ENCODE measurements at places on chromosomes 6 and 20. TPM values are rescaled to one million over a fixed set of nuclear protein-coding genes. Genes with fewer than 3 reads are reported as not detected.

- no peak overlapping the region for H3K4me3 ChIP-seq
- no peaks in the 10 kb centered on the region for H3K27me3 ChIP-seq
- DNase-seq, result no peak
- no peak overlapping the region for H3K27ac ChIP-seq
- no peaks in the 10 kb centered on the region for H3K36me3 ChIP-seq
These were observed 494.8 kb upstream of the SOX4 start for GRCh38 chr6:21098744-21099143.

GRCh38 chr6:15400572-15401004 is 154.7 kb downstream of the JARID2 start:
- peaks cover 45% of the 10 kb centered on the region for H3K4me1 ChIP-seq
- H3K4me3 ChIP-seq, result no peak overlapping the region
- no peak for DNase-seq
- H3K27me3 ChIP-seq, result no peaks in the 10 kb centered on the region

- peaks cover 50% of the 10 kb centered on the region for H3K27me3 ChIP-seq
- H3K4me3 ChIP-seq, result no peak overlapping the region
- no peaks in the 10 kb centered on the region for H3K4me1 ChIP-seq
- H3K27ac ChIP-seq, result no peak overlapping the region
These were observed 48.1 kb upstream of the AFDN start for GRCh38 chr6:167778497-167779128.

PACRG gene
- not detected for total RNA-seq

DNA sequence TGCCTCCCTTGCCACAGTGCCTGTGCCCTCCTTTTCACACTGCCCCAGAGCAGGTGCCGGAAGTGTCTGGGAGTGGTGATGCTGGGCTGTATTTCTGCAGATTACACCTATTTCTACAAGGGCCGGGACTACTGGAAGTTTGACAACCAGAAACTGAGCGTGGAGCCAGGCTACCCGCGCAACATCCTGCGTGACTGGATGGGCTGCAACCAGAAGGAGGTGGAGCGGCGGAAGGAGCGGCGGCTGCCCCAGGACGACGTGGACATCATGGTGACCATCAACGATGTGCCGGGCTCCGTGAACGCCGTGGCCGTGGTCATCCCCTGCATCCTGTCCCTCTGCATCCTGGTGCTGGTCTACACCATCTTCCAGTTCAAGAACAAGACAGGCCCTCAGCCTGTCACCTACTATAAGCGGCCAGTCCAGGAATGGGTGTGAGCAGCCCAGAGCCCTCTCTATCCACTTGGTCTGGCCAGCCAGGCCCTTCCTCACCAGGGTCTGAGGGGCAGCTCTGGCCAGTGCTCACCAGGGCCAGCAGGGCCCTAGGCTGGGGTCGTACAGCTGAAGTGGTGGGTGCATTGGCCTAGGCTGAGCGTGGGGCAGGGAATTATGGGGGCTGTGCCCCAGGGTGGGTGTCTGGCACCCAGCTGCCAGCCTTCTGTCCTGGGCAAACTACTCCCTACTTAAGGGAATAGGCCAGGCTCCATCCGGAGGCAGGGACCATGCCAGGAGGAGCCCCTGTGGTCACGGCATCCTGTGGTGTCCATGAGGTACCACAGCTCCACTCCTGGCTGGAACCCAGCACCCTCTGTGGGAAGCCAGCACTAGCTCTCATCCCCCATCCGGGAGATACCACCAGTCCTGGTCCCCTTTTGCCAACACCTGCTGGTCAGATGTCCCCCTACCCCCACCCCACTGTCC is 3.5 kb downstream of the MMP24OS start:
- H3K4me1 ChIP-seq, result peaks cover 18% of the 10 kb centered on the region
- DNase-seq, result no peak
- H3K27ac ChIP-seq, result no peak overlapping the region
- H3K36me3 ChIP-seq, result peaks cover 34% of the 10 kb centered on the region

DNA sequence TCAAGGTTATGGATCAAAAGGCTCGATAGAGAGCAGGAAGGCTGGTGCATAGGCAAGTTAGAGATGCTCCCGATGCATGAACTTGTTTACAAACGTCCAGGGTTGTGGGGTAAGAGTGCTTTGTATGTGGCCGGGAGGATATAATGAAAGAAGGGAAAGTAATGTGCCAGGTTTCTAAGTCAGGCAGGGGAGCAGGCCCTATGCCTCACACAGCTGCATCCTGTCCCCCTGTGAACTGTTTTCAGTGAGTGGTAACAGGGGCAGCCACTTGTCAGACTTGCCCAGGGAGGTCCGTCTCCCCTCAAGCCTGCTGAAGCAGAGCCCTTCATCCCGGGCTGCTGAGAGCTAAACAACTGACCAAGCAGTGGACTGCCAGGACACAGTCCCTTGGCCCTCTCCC is 19.4 kb downstream of the KCNK5 start:
- H3K27me3 ChIP-seq, result no peaks in the 10 kb centered on the region
- H3K27ac ChIP-seq, result no peak overlapping the region
- peaks cover 18% of the 10 kb centered on the region for H3K4me1 ChIP-seq
- H3K4me3 ChIP-seq, result no peak overlapping the region

ID1 gene
- total RNA-seq, result 38.4 TPM

DNA sequence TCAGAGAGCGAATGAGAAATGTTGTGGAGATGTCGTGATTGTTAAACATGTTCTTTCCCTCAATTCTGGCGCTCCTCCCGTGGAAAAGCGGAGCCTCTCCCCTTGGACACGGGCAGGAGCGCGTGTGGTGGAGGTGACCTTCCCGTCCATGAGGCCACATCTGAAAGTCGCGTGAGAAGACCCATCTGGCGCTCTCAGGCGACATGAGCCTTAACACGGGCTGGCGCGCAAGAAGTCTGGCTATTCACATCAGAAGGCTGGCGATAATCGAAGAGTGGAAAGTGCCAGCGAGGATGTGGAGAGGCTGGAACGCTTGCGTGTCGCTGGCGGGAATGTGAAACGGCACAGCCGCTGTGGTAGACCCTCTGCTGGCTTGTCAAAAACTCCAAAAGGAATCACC is 341.3 kb downstream of the ZFAND3 start:
- DNase-seq, result no peak
- peaks cover 8% of the 10 kb centered on the region for H3K36me3 ChIP-seq
- no peak overlapping the region for H3K27ac ChIP-seq
- no peaks in the 10 kb centered on the region for H3K27me3 ChIP-seq

DNA sequence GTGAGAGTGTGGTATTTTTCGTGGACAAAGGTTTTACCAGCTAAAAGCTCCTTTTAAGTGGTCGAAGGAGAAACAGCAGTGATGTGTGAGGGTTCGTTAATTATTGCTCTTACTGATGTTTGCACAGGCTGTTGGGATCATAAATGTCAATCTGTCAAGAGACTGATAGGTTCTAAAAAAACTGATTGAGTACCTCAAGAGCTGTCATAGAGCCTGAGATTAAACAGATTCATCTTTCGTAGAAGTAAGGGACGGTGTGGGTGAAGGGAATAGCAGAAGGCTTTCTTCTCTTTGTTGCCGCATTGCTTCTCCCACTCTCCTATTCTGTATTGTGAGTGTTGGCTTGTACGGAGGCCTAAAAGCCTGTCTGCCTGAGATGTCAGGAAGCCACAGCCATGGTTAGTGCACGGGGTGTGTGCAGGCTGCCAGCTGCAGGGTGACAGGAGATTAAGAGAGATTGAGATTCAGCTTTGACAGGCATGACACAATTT is 291.0 kb downstream of the ZFAND3 start:
- H3K4me1 ChIP-seq, result peaks cover 13% of the 10 kb centered on the region
- no peaks in the 10 kb centered on the region for H3K27me3 ChIP-seq
- H3K27ac ChIP-seq, result no peak overlapping the region
- peaks cover 10% of the 10 kb centered on the region for H3K36me3 ChIP-seq
- no peak for DNase-seq
- no peak overlapping the region for H3K4me3 ChIP-seq

PTCRA gene
- total RNA-seq, result not detected

DNA sequence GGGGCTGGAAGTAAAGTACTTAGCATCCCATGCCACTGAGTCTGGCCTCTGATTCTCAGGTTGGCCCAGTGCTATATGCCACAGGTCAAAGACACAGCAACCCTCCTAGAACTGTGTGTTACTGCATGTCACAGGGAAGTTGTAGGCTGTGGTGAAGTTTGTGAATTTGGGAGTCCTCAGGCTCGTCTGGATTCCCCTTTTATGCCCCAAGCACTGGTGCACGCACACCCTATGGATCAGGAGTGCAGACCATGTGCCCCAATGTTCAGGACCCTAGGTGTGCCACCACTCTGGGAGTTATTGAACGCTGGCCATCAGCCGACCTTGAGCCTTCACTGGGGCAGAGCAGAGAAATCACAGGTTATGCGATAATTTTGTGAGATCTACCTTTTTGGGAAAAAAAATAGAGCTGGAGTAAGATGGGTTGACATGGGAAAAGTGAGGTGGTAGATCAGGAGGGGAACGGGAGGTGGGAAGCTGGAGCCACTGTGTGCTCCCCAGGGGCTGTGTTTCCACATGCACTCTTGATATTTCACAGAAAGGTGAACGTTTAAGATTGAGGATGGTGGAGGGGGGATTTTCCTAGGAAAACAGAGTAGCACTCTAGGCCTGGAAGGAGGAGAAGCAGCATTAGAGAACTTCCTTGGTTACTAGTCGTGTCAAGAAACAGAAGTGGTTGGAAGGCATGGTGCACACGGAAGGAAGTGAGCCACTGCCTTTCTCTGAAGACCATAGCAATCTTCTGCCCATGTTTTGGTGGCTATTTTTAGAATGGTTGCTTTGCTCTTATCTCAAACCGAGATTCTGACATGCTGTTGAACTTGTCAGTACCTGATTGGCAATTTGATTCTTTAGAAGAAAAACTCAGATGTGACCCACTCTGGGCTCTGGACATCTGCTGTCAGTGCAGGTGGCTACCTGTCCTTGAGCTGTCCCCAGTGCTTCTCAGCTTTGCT is 44.1 kb downstream of the DUSP22 start:
- no peaks in the 10 kb centered on the region for H3K4me1 ChIP-seq
- DNase-seq, result no peak
- H3K4me3 ChIP-seq, result no peak overlapping the region
- H3K27ac ChIP-seq, result no peak overlapping the region
- no peaks in the 10 kb centered on the region for H3K36me3 ChIP-seq

- no peak overlapping the region for H3K4me3 ChIP-seq
- no peaks in the 10 kb centered on the region for H3K27me3 ChIP-seq
- H3K27ac ChIP-seq, result no peak overlapping the region
- peaks cover 12% of the 10 kb centered on the region for H3K4me1 ChIP-seq
- H3K36me3 ChIP-seq, result peaks cover 46% of the 10 kb centered on the region
- no peak for DNase-seq
These were observed 15.6 kb downstream of the RMND1 start for GRCh38 chr6:151436300-151436699.

GRCh38 chr6:32081168-32081990 is 27.8 kb downstream of the TNXB start:
- no peaks in the 10 kb centered on the region for H3K27me3 ChIP-seq
- H3K4me3 ChIP-seq, result peak overlapping the region; percentile 62
- peaks cover 55% of the 10 kb centered on the region for H3K4me1 ChIP-seq
- H3K27ac ChIP-seq, result peak overlapping the region; percentile 77
- DNase-seq, result peak; percentile 81

DNA sequence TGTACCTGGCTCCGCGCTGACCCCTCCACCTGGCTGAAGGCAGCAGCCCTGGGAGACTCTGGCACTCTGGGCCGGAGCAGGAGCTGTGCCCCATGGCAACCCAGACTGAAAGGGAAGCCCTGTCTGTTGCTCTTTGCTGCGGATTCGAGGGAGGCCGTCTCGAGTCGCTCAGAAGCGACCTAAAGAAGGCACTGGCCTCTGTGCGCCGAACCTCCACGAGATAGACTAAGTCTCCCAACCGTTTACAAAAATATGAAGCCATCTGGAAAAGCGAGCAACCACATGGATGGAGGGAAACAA is 10.5 kb upstream of the TBX18 start:
- H3K27me3 ChIP-seq, result no peaks in the 10 kb centered on the region
- H3K36me3 ChIP-seq, result no peaks in the 10 kb centered on the region
- peaks cover 22% of the 10 kb centered on the region for H3K4me1 ChIP-seq
- H3K4me3 ChIP-seq, result no peak overlapping the region
- H3K27ac ChIP-seq, result no peak overlapping the region
- DNase-seq, result no peak

- no peak for DNase-seq
- no peak overlapping the region for H3K4me3 ChIP-seq
- no peaks in the 10 kb centered on the region for H3K36me3 ChIP-seq
- H3K27ac ChIP-seq, result no peak overlapping the region
These were observed 183.1 kb upstream of the RALGAPA2 start for GRCh38 chr20:20895537-20895936.

DNA sequence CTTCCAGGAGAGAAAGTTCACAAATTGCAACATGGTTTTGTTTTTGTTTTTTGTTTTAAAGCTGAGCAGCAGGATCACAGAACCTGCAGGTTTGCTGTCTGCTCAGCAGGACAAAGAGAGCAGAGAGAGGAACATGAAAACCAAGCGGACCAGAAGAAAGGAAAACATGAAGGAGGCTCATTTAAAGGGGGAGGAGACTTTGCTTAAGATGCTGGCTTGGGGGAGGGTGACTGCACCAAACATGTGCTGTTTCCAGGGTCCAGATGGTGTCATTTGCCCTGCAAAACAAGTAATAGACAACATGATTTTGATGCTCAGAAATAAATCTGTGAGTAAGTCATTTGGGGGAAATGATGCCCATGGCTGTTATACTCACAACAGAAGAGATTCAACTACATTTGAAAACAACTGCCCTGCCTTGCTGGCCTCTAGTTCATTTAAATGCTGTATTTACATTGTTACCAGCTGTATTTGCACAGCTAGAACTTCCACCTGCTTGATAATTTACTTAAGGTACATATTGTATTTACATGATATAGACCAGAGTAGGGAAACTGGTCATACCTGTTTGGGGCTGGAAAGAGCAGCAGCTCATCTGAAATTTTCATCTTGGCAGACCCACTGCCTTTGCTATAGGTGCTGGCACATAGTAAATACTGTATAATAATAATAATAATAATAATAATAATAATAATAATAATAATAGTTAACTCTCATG is 32.2 kb upstream of the CHD6 start:
- H3K36me3 ChIP-seq, result no peaks in the 10 kb centered on the region
- DNase-seq, result no peak
- H3K4me1 ChIP-seq, result peaks cover 6% of the 10 kb centered on the region
- H3K4me3 ChIP-seq, result no peak overlapping the region
- no peak overlapping the region for H3K27ac ChIP-seq
- peaks cover 47% of the 10 kb centered on the region for H3K27me3 ChIP-seq

DNA sequence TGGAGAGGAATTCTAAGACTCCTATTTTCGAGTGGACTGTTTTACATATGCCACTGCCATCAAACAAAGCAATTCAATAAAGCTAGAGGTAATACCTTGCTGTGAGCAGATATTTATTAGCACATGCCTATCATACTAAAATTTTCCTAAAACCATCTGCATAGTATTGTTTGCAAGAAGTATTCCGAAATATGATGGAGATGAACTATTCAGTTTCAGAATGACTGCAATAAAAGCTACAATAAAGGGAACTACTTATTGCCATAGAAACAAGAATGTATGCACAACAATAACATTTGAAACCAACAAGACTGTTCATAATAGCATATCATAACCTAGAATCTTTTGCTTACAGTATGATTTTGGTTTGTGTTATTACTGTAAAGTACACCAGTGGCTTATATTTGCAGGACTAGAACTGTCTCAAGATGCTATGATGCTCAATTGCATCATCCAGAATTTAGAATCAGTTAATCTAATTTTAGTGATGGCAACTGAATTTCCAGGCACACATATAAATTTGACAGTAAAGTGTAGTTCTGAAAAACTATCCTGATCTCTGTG is 144.3 kb downstream of the GRIK2 start:
- H3K4me1 ChIP-seq, result peaks cover 23% of the 10 kb centered on the region
- no peaks in the 10 kb centered on the region for H3K27me3 ChIP-seq
- no peak for DNase-seq
- no peak overlapping the region for H3K4me3 ChIP-seq
- no peaks in the 10 kb centered on the region for H3K36me3 ChIP-seq

SNAP25 gene
- not detected for total RNA-seq

Data from MCF 10A (cell line).